ENCODE measurements at places on chromosomes 2 and 18. TPM values are rescaled to one million over a fixed set of nuclear protein-coding genes. Genes with fewer than 3 reads are reported as not detected.

RPE gene
- total RNA-seq: 55.9 TPM

FAM237A gene
- not detected for total RNA-seq

IL36A gene
- not detected for total RNA-seq

AMER3 gene
- total RNA-seq: not detected

CDH20 gene
- total RNA-seq: not detected

MROH2A gene
- total RNA-seq: not detected

KCNE4 gene
- not detected for total RNA-seq

MEP1B gene
- not detected for total RNA-seq

CHMP1B gene
- 24.8 TPM for total RNA-seq

NDUFV2 gene
- 332 TPM for total RNA-seq

KHK gene
- total RNA-seq: 6.7 TPM

COL4A3 gene
- total RNA-seq: not detected

RBM44 gene
- total RNA-seq: 0.87 TPM

COL3A1 gene
- not detected for total RNA-seq

ATP5MC3 gene
- 399 TPM for total RNA-seq

CMPK2 gene
- total RNA-seq: 3.2 TPM

DLX1 gene
- total RNA-seq: not detected

MRPL53 gene
- total RNA-seq: 113 TPM

RGPD3 gene
- 0.20 TPM for total RNA-seq

CHRNG gene
- not detected for total RNA-seq

KCNK3 gene
- total RNA-seq: not detected

ARHGEF33 gene
- not detected for total RNA-seq

AKAIN1 gene
- total RNA-seq: not detected

MTLN gene
- total RNA-seq: 92.1 TPM

STAM2 gene
- total RNA-seq: 13.3 TPM

LHCGR gene
- total RNA-seq: not detected

RANBP2 gene
- total RNA-seq: 69.6 TPM

WIPF1 gene
- 361 TPM for total RNA-seq

STPG4 gene
- total RNA-seq: not detected

TSGA10 gene
- total RNA-seq: 8.6 TPM

CTDSP1 gene
- total RNA-seq: 85.8 TPM

GKN1 gene
- total RNA-seq: not detected

EEF1B2 gene
- total RNA-seq: 1,168 TPM

PKDCC gene
- total RNA-seq: not detected

DSEL gene
- total RNA-seq: 0.13 TPM

LRP1B gene
- not detected for total RNA-seq

CAPG gene
- 19.3 TPM for total RNA-seq

PLA2R1 gene
- total RNA-seq: not detected

CROCC2 gene
- not detected for total RNA-seq

EMX1 gene
- total RNA-seq: not detected

RNF125 gene
- total RNA-seq: 19.1 TPM

IER3IP1 gene
- total RNA-seq: 11.1 TPM

PLGLB2 gene
- not detected for total RNA-seq

FBLN7 gene
- 7.4 TPM for total RNA-seq

POU3F3 gene
- total RNA-seq: not detected

CHST9 gene
- not detected for total RNA-seq

SCN9A gene
- not detected for total RNA-seq

PTGR3 gene
- 20.0 TPM for total RNA-seq

SP110 gene
- total RNA-seq: 69.4 TPM

RAPGEF4 gene
- total RNA-seq: 0.85 TPM

EGR4 gene
- total RNA-seq: 0.11 TPM

RTKN gene
- total RNA-seq: 1.2 TPM

ADCYAP1 gene
- not detected for total RNA-seq

UPP2 gene
- total RNA-seq: not detected

UGT1A3 gene
- total RNA-seq: not detected

COX5B gene
- total RNA-seq: 233 TPM

DAW1 gene
- total RNA-seq: not detected

APCDD1 gene
- total RNA-seq: not detected

ACKR3 gene
- total RNA-seq: 2.4 TPM

CRYBA2 gene
- not detected for total RNA-seq

Measured in activated CD8-positive, alpha-beta T cell treated with anti-CD3 and anti-CD28 coated beads for 36 hours (primary cell).